Stimulated activated CD4-positive, alpha-beta T cell treated with anti-CD3 and anti-CD28 coated beads, Interleukin-15, amount 100 ng/mL, for 1 hour (primary cell): ENCODE measurements at places on chromosomes 13 and 19.

DNA sequence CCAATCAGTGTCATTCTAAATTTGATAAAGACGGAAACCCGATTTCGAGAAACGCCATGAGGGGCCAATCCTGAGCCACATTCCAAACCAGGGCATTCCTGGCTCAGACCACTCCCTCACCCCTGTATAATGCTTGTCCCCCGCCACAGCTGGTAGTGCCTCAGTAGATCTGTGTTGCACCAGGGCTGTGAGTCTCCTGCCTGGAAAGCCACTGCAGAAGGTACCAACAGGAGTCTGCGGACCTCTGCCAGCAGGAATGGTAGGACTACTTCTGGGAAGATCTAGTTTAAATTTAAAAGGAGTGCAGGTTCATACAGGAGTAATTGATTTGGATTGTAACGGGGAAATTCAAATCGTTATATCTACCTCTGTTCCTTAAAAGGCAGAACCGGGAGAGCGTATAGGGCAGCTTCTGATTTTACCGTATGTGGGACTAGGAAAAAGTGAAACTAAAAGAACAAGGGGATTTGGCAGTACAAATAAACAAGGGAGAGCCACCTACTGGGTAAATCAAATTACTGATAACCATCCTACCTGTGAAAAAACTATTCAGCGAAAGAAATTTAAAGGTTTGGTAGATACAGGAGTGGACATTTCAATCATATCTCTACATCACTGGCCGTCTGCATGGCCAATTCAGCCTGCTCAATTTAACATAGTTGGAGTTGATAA is 20.8 kb upstream of the ZNF266 start:
- no peak for DNase-seq

DNA sequence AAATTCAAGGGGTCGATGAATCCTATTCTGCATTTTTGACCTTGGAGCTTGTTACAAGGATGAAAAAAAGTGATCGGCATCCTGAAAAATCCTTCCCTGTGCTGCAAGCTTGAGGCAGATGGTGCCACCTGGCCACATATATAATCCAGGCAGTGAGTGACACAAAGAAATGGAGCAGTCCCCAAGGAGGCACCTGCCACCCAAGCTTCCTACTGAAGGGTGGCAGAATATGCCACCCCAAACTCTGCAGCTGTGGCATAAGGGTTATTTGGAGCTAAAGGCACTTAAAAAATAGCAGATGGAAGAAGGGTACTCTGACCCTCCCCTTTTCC is 15.4 kb downstream of the TMEM272 start:
- DNase-seq, result no peak

DNA sequence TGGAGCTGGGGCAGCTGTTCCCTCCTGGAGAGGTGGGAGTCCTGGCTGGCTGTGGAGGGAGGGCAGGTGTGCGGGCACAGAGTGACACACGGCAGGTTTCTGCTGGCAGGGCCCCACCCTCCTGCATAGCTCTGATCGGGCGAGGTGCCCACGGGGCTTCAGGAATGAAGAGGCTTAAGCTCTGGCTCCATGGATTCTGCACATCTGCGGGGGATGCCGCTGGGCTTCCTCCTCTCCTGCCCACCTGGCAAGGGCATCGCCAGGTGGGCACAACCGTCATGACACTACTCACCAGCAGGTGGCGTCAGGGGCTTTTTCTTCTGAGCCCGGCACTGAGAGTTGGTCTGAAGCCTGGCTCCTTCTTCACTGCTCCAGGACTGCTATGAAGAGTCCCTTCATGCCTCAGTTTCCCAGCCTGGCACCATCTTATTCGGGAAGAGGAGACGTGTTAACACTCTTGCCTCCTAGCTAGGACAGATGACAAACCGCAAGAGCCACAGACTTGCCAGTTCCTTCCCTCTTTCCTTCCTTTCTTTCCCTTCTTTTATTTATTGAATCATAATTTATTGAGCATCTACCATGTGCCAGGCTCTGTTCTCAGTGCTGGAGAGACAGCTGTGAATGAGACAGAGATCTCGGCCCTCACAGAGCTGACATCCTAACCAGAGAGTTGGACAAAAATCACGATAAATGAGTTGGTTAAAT is 15.2 kb upstream of the PAK4 start:
- DNase-seq, result peak; percentile 62

DNA sequence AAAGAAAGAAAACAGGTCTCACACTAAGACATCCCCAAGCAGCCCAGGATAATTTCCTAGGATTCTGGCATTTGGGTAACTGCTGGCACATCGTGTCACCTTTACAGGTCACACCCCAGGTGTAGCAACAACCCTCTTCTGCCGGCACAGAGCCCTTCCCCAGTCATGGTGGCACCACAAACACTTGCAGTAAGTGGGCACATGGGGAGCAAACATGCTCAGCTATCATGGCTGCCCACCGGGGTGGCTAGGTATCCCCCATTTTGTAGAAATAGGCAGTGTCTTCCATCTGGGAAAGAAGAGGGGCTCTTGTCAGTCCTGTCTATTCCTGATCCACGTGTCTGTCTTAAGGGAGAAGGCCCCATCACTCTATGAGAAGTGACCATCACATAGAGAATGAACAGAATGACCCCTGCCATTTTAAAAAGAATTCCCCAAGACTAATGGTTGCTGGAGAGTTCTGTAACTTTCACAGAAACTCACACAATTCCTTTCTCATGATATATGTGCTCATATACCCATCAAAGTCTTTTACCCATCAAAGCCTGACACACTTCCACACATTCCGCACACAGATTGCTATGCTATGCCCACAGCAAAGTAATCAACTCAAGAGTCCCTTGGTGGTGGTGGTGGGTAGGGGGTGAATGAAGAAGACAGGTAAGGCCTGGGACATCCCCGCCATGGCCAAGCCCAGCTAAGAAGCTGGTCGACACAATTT is 33.3 kb downstream of the BRD4 start:
- no peak for DNase-seq

DNA sequence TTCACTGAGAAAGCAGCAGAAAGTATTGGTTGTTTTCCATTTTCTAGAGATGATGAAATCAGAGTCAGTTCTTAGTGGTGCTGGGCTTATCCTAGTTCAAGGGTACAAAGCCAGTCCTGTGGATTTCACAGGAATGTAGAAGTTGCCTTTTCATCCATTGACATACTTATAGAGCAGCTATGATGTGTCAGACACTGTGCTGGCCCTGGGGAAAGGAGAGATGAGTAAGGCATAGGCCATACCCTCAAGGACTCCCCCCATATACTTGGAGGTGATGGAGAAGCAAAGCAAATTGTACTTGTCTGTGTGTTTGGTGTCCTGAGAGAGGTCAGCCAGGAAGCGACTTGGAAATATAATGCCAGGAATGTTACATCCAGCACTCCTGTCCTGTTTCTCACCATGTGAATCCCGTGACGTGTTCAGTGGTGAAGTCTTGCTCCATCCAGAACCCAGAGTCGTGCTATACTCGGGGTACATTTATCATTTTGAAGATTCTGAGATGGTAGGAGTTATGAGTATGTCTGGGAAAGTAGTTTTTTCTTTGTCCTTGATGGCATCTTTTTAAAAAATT is 22.6 kb downstream of the ERCC5 start:
- no peak for DNase-seq

DNA sequence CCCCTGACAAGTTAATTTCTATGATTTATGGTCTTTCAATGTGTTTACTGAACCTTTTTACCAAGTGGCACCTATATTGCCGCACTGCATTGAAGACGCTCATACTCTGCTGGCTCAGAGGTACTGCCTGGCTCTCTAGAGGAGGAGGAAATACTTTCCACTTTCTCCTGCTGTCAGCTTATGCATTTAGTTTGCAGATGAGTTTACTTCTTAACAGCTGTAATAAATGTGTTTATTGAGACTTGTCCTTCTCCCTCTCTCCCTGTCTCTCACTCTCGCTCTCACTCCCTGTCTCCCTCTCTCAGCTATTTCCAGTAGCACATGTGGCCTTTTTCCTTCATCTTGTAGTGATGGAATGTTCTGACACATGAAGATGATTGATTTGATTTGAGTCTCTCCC is 60.3 kb upstream of the SPATA13 start:
- DNase-seq, result no peak

DNA sequence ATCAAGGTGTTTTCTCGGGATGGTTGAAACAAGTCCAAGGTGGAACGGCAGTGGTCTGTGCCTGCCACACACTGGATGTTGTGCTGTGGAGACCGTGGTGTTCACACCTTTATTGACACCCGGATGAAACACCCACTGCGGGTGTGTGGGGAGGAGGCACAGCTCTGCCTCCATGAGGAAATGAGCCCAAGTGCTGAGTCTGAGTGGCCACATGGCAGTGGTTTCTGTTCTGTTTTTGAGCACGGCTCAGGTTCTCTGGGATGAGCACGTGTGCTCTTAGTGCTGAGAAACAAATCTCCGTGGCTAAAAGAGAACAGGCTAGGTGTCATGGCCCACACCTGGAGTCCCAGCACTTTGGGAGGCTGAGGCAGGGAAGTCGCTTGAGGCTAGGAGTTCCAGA is 29.5 kb downstream of the UPF1 start:
- DNase-seq, result no peak

DNA sequence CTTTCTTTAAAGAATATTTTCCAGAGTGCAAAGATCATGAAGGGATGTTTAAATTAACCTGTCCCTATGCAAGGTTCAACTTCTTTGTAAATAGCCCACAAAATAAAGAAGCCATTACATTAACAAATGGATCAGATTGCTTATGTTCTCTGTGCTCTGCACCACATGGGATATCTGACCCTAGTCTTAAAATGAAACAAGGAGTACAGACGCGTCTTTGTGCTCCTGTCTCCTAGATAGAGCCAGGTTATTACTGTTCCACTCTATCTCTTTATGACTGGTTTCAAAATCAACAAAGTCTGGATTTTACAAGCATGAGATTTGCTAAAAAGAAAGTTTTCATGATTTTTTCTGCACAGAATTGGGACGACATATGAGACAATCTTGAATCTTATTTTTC is 339.4 kb downstream of the KLF12 start:
- DNase-seq, result no peak

DNA sequence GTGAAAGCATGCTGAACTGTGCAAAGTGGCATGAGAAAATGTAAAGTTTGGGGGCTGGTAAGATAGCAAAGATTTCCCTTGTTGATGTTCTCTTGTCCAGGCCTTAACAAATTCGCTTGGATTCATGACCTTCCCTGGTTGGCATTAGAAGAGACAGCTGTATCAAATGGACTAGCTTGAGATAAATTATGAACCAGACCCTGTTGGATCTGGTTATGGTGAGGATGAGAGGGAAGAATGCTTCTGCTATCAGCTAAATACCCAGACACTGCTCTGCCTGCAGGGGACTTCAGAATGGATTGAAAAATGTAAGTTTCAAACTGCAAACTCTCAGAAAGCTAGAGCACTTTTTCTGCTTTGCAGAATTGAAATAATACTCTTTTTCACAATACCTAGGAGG is 135.2 kb downstream of the EFNB2 start:
- DNase-seq, result no peak

DNA sequence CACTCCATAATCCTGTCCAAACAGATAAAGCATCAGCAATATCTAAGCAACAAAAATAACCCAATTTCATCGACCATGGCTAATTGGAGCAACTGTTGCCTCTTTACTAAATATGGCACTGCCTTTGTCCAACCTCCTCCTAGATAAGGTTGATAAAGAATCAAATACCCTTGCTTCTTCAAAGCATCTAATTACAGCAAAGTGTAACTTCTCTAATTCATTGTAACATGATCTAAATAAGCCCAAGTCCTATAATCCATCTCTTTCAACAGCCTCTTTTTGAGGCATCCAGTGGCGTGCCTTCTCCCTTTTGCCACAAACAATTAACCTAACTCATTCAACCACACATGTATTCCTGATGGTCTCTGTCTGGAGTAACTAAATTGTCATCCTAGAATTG is 81.7 kb upstream of the KLHL1 start:
- DNase-seq, result no peak

DNA sequence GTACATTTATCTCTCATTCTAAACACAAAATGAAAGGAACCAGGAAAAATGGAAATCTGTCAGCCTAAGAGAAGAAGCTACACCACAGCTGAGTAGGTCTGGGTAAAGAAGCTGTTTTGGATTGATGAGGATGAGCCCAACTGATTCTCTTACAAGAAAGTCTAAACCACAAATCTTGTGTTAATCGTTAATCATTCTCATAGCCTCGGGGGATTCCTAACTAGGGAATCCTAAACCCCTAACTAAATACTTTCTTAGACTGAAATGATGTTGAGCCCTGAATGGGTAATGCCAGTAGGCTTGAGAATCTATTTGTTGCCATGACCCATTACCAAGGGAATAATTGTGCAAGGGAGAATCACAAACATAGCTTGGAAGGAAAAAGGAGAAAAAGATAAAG is 327.5 kb upstream of the SPRY2 start:
- no peak for DNase-seq

- DNase-seq, result no peak
These were observed 186.9 kb downstream of the PCCA start for GRCh38 chr13:100275746-100276145.

- no peak for DNase-seq
These were observed 511.7 kb upstream of the KLHL1 start for GRCh38 chr13:70619936-70620335.

DNA sequence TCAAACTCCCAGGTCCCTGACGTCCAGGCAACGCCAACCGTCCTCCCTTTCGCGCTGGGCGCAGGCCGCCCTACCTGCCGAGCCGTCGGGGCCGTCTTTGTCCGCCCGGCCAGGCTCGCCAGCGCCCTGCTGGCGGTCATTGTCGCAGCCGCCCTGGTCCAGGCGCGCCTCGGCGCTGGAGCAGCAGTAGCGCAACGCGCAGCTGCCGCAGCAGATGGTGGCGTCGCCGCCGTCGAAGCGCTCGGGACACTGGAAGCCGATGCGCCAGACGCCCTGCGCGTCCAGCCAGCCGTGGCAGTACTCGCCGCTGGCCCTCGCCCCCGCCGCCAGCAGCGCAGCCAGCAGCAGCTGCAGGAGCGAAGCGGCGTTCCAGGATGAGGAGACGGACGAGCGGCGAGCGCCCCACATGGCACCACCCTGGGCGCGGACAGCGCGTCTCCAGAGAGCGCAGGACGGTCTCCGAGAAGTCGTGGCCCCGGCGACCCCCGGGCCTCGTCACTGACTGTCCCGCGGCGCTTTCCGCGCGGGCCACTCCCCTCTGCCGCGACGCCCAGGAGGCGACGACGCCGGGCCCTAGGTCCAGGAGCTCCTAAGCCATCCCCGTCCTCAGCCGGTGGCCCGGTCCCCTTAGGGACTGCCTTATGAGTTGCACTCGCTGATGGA is 1.1 kb downstream of the SHISA2 start:
- DNase-seq, result no peak

DNA sequence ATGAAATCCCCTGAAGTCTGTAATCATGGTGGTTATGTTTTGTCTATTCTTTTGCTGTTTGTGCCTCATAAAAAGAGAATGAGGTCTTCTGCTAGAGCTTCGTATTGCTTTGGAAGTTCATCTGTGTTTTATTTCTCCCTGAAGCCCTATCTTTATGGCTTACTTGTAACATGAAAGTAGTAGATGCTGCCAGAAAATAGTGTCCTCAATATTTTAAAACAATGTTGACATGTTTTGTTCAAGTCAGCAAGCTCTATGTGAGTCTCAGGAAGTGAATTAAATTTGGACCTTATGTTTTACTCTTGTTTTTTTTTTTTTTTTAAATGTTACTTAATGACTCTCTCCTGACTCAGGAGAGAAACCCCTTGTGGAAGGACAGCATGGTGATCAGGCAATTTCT is 130.5 kb downstream of the B3GLCT start:
- no peak for DNase-seq

GRCh38 chr19:10544242-10544752 is 593 bp downstream of the ATG4D start:
- DNase-seq, result no peak

- DNase-seq, result no peak
These were observed 1.5 kb downstream of the COLGALT1 start for GRCh38 chr19:17556995-17557394.

GRCh38 chr13:30569901-30570576 is 47.7 kb upstream of the USPL1 start:
- DNase-seq, result no peak

- no peak for DNase-seq
These were observed 104.3 kb downstream of the CCNA1 start for GRCh38 chr13:36536546-36536945.
